ENCODE measurements at places on chromosomes 1 and 21. TPM values are rescaled to one million over a fixed set of nuclear protein-coding genes. Genes with fewer than 3 reads are reported as not detected.
A peak's percentile ranks its signal among the peaks of the same experiment; 100 is the strongest.

GRCh38 chr1:161890574-161890973 is 124.5 kb downstream of the ATF6 start:
- DNase-seq, result no peak

DNA sequence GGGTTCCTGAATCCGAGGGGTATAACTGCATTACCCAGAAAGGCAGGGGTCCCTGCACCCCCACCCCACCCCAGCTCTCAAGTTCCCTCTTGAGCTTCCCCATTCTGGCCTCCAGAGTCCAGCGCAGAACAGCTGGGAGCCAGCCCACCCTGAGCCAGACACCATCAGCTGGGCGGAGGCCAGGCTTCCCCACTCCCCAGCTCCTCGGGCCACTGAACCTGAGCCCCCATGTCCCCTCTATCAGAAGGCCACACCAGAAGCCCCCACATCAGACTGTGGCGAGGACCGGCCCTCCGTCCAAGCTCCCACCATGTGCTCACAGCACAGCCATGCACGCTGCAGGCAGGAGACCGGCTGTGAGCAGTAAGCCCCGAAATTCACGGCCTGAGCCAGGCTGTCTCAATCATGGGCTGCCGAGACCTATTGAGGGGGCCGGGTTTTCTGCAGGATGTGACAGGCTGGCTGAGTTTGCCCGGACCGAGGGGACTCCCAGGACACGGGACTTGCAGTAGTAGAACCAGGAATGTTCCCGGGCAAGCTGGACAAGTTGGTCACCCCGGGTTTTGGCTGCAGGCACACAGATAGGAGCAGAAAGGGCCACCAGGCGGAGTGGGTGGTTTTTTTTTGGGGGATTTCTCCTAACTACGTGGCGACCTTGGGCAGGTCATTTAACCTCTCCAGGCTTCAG is 25.5 kb upstream of the TNFRSF1B start:
- DNase-seq, result no peak

GRCh38 chr1:116218922-116219321 is 107.7 kb downstream of the MAB21L3 start:
- no peak for DNase-seq

GRCh38 chr21:38380481-38381137 is 117.7 kb downstream of the ERG start:
- no peak for DNase-seq

DNA sequence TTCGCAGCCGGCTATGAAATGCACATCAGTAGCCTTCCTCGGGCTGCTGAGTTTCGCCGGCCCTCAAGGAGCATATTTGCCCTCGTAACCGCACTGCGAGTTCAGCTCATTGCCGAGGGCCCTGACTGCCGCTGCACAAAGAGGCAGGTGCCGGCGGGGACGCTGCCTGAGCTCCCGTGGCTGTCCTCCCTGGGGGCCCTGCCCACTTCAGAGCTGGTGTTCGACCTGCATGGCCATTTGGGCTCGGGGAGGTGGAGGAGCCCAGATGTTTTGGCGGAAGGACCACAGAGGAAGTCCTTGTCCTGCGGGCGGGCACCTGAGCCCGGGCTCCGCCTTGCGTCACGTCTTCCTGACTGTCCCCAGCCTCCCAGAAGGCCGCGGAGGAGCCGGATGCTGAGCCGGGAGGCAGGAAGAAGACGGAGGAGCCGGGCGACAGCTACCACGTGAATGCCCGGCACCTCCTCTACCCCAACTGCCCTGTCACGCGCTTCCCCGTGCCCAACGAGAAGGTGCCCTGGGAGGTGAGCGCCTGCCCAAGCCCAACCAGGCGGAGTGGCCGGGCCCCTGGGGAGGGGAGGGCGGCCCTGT is 29.9 kb upstream of the LRRC3 start:
- DNase-seq, result no peak

GRCh38 chr1:150162862-150163706 is 13.4 kb downstream of the PLEKHO1 start:
- DNase-seq, result peak; percentile 98

Gene MMP23B
- total RNA-seq, result 19.5 TPM
